ENCODE measurements at places on chromosomes 12 and 14.

DNA sequence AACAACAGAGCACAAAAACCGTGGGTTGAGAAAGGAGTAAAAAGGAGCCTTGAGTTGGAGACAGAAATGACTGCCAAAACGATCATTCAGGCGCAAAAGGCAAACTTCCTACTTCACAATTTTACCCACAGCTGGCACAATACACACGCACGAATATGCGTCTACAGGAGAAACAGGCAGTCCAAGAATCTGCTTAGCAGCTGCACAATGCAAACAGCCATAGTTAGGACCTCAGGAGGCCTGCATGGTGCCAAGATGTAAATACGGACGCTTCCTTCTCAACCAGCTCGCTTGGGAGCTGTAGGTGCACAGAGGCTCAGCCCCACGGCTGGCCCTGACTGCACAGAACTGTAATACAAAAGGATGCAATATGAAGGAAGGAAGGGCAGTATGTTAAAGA is 250.1 kb upstream of the CAND1 start:
- DNase-seq: no peak

DNA sequence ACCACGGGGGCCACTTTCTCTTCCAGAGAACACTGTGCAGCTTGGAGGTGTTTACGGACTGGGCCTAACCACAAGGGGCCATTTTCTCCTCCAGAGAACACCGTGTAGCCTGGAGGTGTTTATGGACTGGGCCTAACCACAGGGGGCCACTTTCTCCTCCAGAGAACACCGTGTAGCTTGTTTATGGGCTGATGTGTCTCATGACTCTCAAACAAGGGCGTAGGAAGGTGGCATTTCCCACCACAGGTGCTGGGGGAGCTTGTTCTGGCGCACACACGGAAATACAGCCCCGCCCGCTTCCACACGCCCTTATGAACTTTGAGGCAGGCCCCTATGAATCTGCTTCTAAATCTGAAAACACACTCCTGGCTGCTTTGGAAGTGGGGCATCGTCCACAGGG is 174.6 kb upstream of the SFSWAP start:
- no peak for DNase-seq

DNA sequence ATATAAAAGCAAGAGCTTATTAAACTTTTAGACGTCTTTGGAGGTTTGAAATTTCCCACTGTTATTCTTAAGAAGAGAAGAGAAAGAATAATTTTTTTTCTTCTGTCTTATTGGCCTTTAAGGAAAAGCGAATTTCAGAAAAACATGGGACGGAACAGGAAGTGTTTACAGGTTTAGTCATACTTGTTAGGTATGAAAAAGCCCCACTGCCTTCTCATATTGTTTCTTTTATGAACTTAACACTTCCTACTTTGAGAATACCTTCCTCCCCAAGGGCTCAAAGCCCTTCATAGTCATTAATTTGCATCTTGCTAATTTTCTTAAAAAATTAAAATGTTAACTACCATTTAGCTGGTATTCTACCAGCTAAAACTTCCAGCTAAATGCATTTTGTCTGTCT is 82.0 kb downstream of the ETV6 start:
- DNase-seq: no peak

DNA sequence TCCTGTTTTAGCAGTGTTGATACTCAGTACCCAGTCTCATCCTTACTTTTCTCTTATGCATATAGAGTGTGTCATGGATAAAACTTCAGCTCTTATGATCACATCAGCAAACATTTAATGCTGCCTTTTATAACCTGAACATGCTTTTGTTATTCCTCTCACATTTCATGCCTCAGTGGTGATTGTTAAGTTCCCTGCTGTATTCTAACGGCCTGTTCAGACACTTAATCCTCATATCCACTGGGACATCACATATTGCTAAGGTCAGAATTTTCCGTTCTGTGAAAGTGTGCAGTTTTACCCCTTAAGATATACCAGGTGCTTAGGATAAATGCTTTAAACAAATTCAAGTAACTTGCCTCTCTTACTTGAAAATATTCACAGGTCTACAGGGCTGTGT is 268.7 kb upstream of the SEL1L start:
- no peak for DNase-seq

All from GM12891 (cell line).